ENCODE measurements at places on chromosomes 6 and 20. TPM values are rescaled to one million over a fixed set of nuclear protein-coding genes. Genes with fewer than 3 reads are reported as not detected.

Gene EMILIN3
- not detected for total RNA-seq

Gene CARMIL1
- 4.8 TPM for total RNA-seq

Gene FNDC1
- not detected for total RNA-seq

- no peaks in the 10 kb centered on the region for H3K27me3 ChIP-seq
- H3K27ac ChIP-seq = no peak overlapping the region
- peaks cover 13% of the 10 kb centered on the region for H3K36me3 ChIP-seq
- H3K4me3 ChIP-seq = no peak overlapping the region
- peaks cover 30% of the 10 kb centered on the region for H3K4me1 ChIP-seq
These were observed 17.8 kb downstream of the MAN1A1 start for GRCh38 chr6:119331663-119332286.

GRCh38 chr6:30131947-30132497 lies 3.9 kb upstream of the TRIM40 start:
- DNase-seq = no peak
- no peak overlapping the region for H3K27ac ChIP-seq
- H3K27me3 ChIP-seq = peaks cover 77% of the 10 kb centered on the region
- peaks cover 9% of the 10 kb centered on the region for H3K36me3 ChIP-seq

GRCh38 chr6:551405-551804 lies 105.5 kb downstream of the HUS1B start:
- peaks cover 9% of the 10 kb centered on the region for H3K4me1 ChIP-seq
- H3K4me3 ChIP-seq = no peak overlapping the region
- H3K36me3 ChIP-seq = peaks cover 4% of the 10 kb centered on the region
- DNase-seq = no peak

DNA sequence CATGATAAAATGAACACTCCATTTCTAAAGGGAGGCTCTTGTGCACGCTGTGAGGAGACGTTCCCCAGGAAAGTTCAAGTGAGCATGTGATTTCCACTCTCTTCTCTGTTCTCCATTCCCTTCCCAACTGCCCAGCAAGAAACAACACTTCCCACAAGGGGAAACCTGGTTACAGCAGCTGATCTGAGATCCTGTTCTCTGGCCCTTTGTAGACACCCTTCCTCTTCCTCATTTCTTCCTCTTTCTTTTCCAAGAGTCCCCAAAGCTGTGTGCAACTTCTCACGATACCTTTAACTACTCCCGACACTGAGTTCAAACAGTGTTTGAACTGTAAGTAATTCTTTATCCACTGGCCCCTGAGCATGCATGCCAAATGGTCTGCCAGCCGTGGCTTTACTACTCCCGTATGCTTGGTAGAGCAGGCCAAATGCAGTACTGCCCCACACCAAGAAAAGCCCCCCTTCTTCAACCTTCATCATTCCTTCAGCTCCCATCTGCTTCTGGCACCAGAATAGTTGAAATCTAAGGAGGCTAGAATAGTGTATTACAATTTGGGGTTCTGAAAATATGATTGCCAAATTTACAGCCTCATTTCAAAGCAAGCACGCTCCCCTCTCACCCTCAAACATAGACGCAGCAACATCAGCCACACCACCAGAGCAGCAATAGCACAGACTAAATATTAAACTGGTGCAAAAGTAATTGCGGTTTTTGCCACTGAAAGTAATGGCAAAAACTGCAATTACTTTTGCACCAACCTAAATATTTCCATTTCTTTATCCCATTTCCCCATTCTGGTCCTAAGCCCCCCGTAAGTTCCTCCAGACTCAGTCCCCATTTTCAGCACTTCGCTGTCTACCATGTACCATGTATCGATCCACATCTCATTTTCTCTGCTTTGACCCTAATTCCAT lies 4.3 kb downstream of the HLA-DMB start:
- H3K27me3 ChIP-seq = no peaks in the 10 kb centered on the region
- peaks cover 4% of the 10 kb centered on the region for H3K36me3 ChIP-seq
- peaks cover 32% of the 10 kb centered on the region for H3K4me1 ChIP-seq
- H3K4me3 ChIP-seq = peak overlapping the region; percentile 41
- H3K27ac ChIP-seq = peak overlapping the region; percentile 41
- DNase-seq = no peak

DNA sequence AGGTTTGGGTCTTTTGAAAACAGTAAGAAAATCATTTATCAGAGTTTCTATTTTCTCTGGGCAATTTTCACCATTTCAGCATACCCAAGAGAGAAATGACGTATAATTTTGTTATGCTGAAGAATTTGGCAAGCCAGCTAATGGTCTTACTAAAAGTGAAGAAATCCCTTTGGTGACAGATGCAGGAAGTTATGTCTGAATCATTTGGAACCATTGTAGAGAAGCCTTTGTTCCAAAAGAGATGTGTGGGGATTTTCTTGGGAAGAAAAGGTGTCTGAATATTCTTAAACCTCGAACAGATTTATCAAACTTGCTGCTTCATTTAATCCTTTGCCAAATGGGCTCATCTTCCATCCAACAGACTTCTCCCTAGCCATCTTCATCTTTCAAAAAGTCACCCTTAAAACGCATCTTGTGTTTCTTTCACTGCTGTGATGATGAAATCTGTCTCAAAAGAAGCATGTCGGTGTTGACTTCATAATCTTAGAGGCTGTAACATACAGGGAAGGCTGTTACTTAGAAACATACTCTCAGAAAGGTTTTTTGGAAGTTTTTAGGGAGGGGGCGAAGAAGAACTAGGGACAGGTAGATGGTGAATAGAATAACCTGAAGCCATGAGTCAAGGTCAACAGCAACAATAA lies 39.5 kb downstream of the CITED2 start:
- H3K36me3 ChIP-seq = peaks cover 3% of the 10 kb centered on the region
- H3K27me3 ChIP-seq = no peaks in the 10 kb centered on the region
- no peaks in the 10 kb centered on the region for H3K4me1 ChIP-seq
- no peak overlapping the region for H3K4me3 ChIP-seq
- no peak overlapping the region for H3K27ac ChIP-seq

- no peak overlapping the region for H3K27ac ChIP-seq
- no peaks in the 10 kb centered on the region for H3K4me1 ChIP-seq
- H3K36me3 ChIP-seq = no peaks in the 10 kb centered on the region
- no peaks in the 10 kb centered on the region for H3K27me3 ChIP-seq
These were observed 533.6 kb downstream of the RNF144B start for GRCh38 chr6:18920701-18921100.

GRCh38 chr6:39493174-39493573 lies 170.7 kb upstream of the KCNK16 start:
- H3K4me3 ChIP-seq = no peak overlapping the region
- H3K27ac ChIP-seq = no peak overlapping the region
- H3K27me3 ChIP-seq = peaks cover 28% of the 10 kb centered on the region
- no peaks in the 10 kb centered on the region for H3K36me3 ChIP-seq

GRCh38 chr6:139369568-139370282 lies 4.7 kb downstream of the CITED2 start:
- peaks cover 39% of the 10 kb centered on the region for H3K4me1 ChIP-seq
- peak overlapping the region; percentile 100 for H3K27ac ChIP-seq
- H3K4me3 ChIP-seq = peak overlapping the region; percentile 100
- peaks cover 7% of the 10 kb centered on the region for H3K36me3 ChIP-seq

GRCh38 chr20:15564981-15565380 lies 1008.3 kb downstream of the KIF16B start:
- no peaks in the 10 kb centered on the region for H3K4me1 ChIP-seq
- DNase-seq = no peak
- no peaks in the 10 kb centered on the region for H3K27me3 ChIP-seq
- no peak overlapping the region for H3K27ac ChIP-seq

DNA sequence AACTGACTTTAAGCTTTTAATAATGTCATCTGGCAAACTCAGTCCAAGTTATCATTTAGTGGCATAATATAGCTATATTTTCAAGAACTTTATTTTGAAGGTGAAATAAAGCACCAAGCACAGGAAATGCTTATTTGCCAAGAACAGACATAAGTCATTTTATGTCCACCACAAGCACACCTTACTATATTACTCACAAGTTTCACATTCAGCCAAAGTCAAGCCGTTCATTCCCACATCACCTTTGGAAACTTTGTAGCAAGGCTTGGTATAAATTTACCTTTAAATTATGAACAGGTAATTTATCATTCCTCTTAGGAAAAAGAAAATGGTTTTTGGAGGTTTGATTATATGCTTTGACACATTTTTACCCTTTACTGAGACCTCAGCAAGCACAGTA lies 236.8 kb upstream of the FKBP1C start:
- H3K4me1 ChIP-seq = no peaks in the 10 kb centered on the region
- H3K27me3 ChIP-seq = no peaks in the 10 kb centered on the region

GRCh38 chr20:34564833-34565232 lies 6.3 kb downstream of the MAP1LC3A start:
- no peak overlapping the region for H3K27ac ChIP-seq
- no peak overlapping the region for H3K4me3 ChIP-seq
- H3K4me1 ChIP-seq = peaks cover 15% of the 10 kb centered on the region
- no peak for DNase-seq
- H3K36me3 ChIP-seq = peaks cover 6% of the 10 kb centered on the region
- H3K27me3 ChIP-seq = no peaks in the 10 kb centered on the region

DNA sequence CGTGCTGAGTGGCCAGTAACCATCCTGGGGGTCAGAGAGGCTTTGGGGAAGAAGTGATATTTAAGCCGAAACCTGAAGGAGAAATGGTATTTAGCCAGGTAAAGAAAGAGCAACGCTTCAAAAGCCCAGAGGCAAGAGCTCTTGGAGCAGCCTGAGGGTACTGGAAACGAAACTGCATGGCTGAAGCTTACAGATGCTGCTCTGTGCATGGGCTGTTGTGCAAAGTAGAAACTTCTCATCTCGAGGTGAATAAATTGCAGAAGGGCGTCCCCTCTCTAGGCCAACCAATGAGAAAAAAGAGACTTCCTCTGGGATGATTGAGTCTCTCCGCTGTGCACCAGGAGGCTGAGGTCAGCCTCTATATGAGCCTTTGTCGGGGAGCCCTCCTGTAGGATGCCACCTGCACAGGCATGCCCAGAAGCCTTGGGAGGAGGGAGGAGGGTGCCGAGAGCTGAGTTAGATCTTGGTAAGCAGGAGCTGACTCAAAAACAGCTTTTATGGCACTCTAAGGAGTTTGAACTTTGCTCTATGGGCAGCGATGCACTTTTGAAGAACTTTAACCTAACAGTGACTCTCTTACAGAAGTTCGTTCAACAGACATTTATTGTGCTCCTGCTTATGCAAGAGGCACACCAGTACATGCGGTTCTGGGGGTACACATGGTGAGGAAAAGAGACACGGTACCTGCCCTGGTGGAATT lies 61.6 kb upstream of the EDN1 start:
- no peak overlapping the region for H3K27ac ChIP-seq
- DNase-seq = no peak
